ENCODE measurements at places on chromosomes 3 and 15.

GRCh38 chr3:171881251-171881650 is 38.1 kb downstream of the TMEM212 start:
- no peak for DNase-seq

DNA sequence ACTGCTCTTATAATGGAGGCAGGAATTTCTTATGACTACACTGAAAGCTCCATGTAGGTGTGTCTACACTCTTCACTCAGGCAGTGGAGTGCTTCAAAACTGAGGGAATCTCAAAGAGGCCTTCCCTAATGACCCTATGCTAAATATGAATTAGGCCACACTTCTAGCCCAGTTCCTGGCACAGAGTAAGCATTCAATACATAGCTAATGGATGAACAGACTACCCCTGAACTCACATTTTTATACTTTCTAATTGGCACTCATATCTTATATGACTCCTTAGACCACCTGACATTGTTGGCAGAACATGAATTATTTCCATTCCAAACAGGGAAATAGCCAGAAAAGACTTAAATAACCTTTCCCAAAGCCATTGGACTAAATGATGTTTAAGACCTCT is 3.4 kb downstream of the RARRES1 start:
- DNase-seq: no peak

GRCh38 chr3:50254577-50255250 is 14.2 kb upstream of the SEMA3B start:
- DNase-seq: no peak

DNA sequence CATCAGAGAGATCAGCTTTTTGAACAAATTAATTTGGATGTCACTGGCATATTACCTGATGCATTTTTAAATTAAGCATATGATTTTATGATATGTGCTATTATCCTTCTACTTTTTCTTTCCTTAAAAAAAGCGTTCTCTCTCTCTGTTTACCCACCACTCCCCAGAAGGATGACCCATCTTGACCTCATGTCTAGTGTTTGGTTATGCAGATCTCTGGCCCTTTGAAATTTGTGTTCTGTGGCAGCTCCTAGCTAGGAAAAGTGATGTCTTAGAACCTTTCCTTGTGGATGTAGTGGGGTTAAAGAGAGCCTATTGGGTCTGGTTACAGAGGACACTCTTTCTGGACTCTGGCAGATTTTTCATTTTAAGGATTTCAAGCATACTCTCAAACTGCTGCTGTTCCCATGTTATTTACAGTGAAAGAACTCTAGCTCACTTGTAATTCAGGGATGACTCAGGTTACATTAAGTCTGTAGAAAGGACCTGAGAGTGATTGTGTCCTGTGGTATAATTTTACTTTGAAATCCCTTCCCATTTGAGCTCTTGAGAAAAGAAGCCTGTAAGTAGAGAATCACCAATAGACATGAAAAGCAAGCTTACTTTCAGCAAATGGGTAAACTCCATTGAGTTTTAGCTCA is 23.8 kb downstream of the ARHGEF26 start:
- no peak for DNase-seq

GRCh38 chr3:138817695-138818094 is 17.0 kb downstream of the PIK3CB start:
- DNase-seq: no peak

DNA sequence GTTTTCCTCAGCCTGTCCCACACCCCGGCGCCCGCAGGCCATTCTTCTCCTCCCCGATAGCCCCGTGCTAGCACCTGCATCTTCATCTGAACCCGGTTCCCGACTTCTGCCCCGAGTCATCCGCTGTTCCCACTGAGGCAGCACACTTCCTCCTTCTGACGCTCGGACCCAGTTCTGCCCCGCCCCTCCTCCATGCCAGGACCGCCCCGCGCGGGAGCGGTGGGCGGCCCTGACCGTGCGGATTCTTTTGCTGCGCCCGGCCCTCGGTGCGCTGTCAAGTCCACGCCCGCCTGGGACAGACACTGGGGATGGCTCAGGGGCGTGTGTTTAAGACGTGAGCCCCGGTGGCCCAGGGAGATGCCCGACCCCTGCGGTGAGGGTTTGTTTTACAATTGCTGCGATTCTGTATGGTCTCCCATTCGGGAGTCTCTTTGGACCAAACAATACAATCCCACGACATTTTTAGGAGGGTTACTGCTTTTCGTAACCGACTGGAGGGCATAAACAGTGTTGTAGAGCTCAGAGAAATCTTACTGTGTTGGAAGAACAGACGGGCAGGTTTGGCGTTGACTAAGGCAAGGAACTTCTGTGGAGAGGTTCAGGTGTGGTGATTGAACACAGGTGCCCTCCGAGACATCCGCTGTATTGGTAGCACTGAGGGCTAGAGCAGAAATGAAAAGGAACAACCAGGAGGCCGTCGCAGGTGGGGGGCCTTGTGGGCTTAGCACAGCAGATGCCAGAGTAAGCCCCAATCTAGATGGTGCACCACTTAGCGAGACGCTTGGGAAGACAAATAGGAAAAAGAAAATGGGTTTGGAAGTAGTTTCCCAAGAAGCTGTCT is 716 bp downstream of the PTPN23 start:
- DNase-seq: peak; percentile 54

DNA sequence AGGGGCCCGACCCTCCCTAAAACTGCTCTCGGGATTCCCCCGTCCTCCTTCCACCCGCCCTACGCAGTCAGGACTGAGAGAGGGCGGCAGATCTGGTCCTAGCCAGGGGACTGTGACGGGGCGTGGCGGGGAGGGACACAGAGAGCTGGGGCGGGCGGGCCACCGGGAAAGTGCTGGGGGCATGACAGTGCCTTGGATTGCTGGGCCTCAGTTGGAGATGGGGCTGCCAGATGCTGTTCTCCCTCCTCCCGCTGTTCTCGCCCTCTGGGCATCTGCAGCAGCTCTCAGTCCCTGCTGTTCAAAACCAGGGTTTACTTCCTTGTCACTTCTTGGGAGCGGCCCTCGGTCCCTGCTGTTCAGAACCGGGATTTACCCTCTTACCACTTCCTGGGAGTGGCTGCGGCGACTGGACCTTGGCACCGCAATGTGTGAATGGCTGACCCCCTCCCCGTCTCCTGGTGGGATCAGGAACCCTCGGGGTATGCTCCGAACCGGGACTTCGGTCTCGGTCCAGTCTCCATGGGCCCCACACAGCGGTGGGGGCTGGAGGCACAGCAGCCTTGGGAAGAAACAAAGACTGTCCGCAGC is 1.8 kb upstream of the RPP25 start:
- peak; percentile 7 for DNase-seq

DNA sequence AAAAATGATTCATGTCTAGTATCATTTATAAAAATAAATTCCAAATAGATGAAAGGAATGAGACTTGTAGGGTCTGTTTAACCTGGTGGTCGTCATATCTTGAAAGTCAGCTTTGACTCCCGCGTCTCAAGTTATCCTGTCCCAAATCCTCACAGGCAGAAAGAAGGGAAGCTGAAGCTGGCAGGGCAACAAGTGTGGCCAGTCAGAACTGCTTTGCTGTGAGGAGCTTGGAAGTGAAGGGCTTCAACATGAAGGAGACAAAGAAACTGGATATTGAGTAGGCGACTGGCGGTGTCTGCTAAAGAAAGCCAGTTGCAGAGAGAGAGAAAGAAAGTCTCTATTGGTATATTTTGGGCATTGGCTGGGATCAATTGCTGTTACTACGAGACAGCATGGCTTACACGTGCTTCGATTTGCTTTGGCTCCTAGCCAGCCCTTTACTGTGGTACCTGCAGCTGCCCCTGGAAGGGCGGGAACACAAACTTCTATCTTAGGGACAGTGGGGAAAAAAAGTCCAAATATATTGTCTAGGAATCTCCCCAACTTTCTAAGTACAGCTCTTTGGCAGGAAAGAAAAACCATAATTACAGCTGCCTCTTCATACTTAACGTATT is 107.2 kb downstream of the CHST2 start:
- DNase-seq: no peak

- no peak for DNase-seq
Measured at GRCh38 chr3:140093742-140094141, 158.8 kb downstream of the CLSTN2 start.

- no peak for DNase-seq
Measured at GRCh38 chr3:192901435-192901834, 16.2 kb downstream of the MB21D2 start.

Data from activated CD4-positive, alpha-beta T cell treated with anti-CD3 and anti-CD28 coated beads for 4 hours (primary cell).